ENCODE measurements at places on chromosomes 5 and 9.

DNA sequence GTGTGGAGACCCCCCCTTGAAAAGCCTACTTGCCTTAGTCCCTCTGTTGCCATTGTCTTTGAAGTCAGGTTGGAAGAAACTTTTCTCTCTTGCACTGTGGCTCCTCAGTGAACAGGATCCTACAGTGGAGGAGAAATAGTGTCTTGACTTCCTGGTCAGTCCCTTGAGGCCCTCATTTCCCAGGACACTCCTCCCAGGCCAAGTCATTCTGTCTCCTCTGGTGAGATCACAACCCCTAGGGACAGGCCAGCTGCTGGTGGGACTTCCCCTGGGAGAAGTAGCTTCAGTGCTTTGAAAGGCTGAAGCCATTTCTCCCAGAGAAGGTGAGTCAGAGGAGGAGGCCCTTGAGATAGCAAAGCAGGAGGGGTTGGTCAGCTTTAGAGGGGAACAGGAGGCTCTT, 10.1 kb upstream of the GRIA1 start:
- DNase-seq = no peak

DNA sequence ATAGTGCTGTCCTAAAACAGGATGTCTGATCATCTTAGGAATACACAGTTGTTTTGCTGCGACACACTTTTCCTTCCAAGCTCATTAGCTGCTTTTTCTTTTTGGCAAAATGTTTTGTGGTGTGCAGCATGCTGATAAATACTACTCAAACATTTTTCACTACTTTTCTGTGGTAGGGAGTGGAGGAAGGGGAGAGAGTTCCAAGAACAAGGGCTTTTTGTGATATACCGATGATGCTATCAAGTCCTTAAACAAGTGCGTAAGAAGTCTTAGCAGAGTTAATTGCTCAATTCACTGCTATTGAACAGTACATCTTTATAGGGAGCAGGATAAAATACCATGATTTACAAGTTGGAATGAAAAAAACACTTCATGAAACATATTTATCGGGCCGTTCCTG, 23.6 kb upstream of the TEK start:
- DNase-seq = no peak

DNA sequence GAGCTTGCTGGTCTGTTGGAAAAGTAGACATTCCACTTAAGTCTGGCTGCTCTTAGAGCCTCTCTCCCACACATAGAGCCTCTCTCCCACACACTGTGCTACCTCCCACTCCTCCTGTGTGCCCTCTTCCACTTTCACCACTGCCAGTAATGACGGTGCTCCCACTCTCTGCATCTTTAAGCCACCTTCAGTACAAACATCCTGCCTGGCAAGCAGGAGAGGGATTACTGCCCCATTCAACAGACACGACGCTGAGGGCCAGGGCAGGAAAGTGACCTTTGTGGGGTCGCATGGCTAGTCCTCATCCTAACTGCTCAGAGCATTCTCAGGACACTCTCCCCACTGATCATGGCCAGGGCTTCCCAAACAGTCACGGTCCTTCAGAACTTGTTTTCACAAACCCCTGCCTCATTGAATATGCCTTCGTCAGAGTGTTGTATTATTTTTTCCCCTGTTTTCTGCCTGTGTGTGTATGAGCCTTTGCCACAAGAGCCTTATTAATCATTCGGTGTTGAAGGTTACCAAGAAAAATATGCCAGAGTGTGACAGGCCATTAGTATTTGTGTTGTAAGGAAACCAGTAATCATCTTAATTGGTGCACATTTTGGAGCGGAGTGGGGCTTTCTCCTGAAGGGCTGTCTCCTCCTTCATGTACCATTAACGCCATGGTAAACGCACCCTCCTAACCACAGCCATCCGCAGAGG, 87.1 kb upstream of the SAP30L start:
- DNase-seq = no peak

GRCh38 chr5:176542135-176542595, 5.0 kb upstream of the RNF44 start:
- peak; percentile 46 for DNase-seq

- no peak for DNase-seq
These were observed 21.5 kb downstream of the GABBR2 start for GRCh38 chr9:98686961-98687855.

DNA sequence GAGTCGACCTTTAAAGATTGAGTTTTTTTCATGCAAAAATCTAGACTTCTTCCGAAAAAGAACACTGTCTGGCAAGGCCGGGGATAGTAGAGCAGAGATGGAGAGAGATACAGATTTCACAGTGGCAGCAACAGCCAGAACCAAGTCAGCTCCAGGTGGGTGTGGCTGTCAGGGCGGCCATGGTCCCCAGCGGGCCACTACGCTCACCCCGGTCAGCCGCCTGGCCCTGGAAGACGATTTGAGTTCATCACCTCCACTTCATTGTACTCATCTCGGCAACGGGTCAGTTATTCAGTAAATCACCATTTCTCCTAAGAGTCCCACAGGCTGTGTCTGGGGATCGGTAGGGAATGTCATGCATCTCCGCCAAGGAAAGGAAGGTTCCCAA, 53.0 kb downstream of the ZNF354C start:
- DNase-seq = no peak

DNA sequence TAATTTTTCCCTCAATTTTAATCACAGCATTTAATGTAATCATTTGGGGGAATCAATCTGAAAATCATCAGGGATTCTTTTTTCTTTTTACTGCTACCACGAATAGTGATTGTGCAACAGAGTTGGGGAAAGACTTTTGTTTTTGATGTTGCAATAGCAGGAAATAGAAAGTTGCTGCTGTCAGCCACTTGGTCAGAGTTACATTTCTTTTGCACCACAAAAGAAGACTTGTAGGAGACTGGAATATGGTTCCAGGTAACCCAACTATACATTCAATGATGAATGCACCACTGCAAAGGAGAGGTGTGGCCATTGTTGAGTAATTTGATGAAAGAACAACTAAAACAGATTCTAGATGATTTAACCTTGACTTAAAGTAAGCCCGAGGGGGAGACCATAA, 46.3 kb upstream of the PALM2AKAP2 start:
- no peak for DNase-seq

- DNase-seq = no peak
These were observed 12.7 kb upstream of the SLC25A48 start for GRCh38 chr5:135821802-135822201.

GRCh38 chr5:137055271-137055872, 443.8 kb downstream of the SPOCK1 start:
- no peak for DNase-seq

Data from stimulated activated CD4-positive, alpha-beta T cell treated with anti-CD3 and anti-CD28 coated beads, Interleukin-2, amount 100 ng/mL, for 48 hours (primary cell).